Effector CD4-positive, alpha-beta T cell (primary cell): ENCODE measurements at places on chromosomes 12 and 14.

GRCh38 chr14:38255673-38256532, at the start of gene CLEC14A:
TSS of gene CLEC14A (minus strand) at chr14:38256093. CDS start at chr14:38256022, 71 bp downstream.
- DNase-seq: no peak

- no peak for DNase-seq
Observed at GRCh38 chr12:4881266-4882064, 28.2 kb upstream of the KCNA1 start.

- DNase-seq: no peak
Observed at GRCh38 chr12:28958553-28959195, 190.4 kb upstream of the FAR2 start.

- DNase-seq: no peak
Observed at GRCh38 chr12:120678572-120678971, 8.4 kb upstream of the MLEC start.

- no peak for DNase-seq
Observed at GRCh38 chr14:58637391-58638230, at the start of gene DACT1. TSS of gene DACT1 (plus strand) at chr14:58637962. CDS start at chr14:58638203, 241 bp downstream.

GRCh38 chr12:76927170-76927784, 48.5 kb upstream of the CSRP2 start:
- DNase-seq: no peak

DNA sequence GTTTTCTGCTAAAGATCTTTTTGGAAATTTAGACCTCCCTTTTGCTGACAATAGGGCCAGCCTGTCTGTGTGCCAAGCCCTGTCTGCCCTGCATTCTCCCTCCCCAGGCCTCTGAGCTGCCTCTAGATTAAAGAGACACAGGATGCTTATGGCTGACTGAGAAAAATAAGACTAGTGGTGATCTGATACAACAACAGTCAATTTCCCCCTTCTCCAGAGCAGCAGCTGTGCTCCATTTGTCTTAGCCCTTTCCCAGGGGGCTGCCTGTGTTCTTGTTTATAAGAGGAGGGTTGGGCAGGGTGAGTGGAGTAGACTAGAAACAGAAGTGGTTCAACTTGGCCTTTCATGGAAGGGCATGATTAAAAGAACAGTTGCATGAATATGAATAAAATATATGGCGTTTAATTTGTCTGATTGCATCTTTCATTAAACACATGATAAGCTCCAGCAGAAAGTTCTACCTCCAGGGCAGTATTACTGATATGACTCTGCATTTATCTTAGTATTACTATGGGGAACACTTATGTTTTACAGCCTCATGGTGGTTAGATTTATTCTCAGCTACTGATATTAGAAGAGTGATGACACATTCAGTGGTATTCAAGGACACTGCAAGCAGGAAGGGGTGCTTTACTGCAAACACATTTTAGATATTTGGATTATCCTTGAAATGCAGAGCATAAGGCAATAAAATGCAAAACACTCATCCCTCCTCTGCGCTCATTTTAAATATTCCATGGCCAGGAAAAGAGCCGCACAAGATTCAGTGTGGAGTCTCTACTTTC, 150.2 kb upstream of the CLEC14A start:
- DNase-seq: no peak

GRCh38 chr14:22837114-22837749, 847 bp downstream of the MMP14 start:
- no peak for DNase-seq

- DNase-seq: no peak
Observed at GRCh38 chr12:112103758-112104503, 4.7 kb downstream of the NAA25 start.

DNA sequence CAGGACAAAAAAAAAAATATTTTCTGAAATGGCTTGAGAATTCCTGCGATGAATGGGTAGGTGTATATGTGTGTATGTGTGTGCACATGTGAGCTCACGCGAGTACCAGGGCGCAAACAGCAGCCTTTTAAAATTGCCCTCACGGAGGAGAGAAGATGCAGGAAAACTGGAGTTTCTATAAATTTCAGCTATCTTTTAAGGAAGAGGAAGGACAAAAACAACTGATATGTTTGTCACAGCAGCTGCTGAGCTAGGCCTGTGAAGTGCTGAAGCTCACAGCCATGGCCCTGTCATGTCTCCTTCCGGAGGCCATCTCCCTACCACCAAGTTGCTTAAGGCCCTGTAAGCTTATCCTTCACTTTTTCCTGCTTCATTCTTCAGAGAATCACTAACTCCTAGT, 40.8 kb downstream of the DUSP16 start:
- no peak for DNase-seq

- DNase-seq: no peak
Observed at GRCh38 chr12:11624116-11624515, 25.4 kb upstream of the ETV6 start.

DNA sequence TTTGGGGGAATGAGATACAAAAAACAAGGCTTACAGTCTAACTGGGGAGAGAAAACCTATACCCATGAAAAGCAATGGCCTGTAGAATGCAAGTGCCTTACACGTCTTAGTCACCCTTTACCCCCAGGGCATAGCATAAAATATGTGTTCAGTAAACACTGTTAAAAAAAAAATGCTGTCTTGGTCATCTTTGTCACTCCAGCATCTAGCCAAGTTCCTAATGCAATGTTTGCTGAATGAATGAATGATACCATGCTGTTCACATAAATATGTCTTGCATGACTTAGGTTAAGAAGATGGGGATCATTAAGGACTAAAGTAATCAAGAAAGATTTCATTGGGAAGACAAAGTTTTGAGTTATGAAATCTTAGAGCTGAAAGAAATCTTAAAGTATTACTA, 38.5 kb downstream of the PPP2R5E start:
- no peak for DNase-seq

DNA sequence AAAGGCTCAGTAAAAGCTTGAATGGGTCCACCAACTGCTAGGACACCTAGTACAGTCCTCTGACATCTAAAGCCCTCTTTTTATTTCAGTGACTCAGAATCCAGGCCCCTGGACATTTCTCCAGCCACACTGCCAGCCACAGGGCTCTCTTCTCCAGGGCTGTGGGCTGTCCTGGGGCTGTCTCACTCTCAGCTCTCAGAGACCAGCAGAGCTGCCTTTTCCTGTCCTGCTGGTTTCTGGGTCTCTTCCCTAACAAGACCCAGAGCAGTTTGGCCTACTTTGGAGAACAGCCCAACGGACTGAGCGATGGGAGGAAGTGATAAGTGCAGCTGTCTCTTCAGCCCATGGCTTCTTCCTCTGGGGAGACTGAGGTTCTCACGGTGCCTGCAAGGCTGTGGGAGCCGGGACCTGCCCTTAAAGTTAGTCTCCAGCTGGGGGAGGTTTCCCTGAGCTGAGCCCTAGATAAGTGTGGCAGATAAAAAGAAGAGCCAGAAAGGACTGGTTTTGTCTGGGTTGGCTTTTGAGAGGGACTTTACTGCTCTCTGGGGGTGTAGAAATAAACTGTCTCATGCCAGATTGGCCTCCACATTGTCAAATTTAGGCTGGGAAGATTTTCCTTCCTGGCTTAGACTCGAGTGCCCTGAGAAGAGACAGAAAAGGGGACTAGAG, 979.8 kb downstream of the VRK1 start:
- no peak for DNase-seq

GRCh38 chr12:92593734-92594402, 108.9 kb upstream of the PLEKHG7 start:
- peak; percentile 79 for DNase-seq
